Left lung (tissue), 14 donors: ENCODE measurements at places on chromosomes 11 and 22. TPM values are rescaled to one million over a fixed set of nuclear protein-coding genes. Genes with fewer than 3 reads are reported as not detected.
A peak's percentile ranks its signal among the peaks of the same experiment; 100 is the strongest.

Gene MRGPRF
- total RNA-seq = 12.6 TPM

Gene CEND1
- not detected for total RNA-seq

Gene NLRP14
- total RNA-seq = 0.10 TPM

- DNase-seq = no peak
- H3K36me3 ChIP-seq = no peaks in the 10 kb centered on the region
- no peaks in the 10 kb centered on the region for H3K27me3 ChIP-seq
- no peak overlapping the region for H3K27ac ChIP-seq
- H3K4me3 ChIP-seq = no peak overlapping the region
- H3K4me1 ChIP-seq = no peaks in the 10 kb centered on the region
These were observed 12.9 kb upstream of the ADORA2A start for GRCh38 chr22:24414523-24414922.

DNA sequence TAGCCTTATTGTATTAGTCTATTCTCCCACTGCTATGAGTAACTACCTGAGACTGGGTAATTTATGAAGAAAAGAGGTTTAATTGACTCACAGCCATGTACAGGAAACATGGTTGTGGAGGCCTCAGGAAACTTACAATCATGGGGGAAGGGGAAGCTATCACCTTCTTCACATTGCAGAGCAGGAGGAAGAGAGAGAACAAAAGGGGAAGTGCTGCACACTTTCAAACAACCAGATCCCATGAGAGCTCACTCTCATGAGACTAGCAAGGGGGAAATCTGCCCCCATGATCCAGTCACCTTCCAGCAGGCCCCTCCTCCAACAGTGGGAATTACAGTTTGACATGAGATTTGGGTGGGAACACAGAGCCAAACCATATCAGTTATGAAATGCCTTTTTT, 179.4 kb downstream of the ARHGAP42 start:
- H3K27ac ChIP-seq = no peak overlapping the region
- no peaks in the 10 kb centered on the region for H3K27me3 ChIP-seq
- DNase-seq = no peak
- no peaks in the 10 kb centered on the region for H3K4me1 ChIP-seq
- no peak overlapping the region for H3K4me3 ChIP-seq

GRCh38 chr11:7606496-7606895, 66.8 kb downstream of the CYB5R2 start:
- no peaks in the 10 kb centered on the region for H3K27me3 ChIP-seq
- no peak for DNase-seq
- H3K27ac ChIP-seq = peak overlapping the region; percentile 20
- H3K4me1 ChIP-seq = no peaks in the 10 kb centered on the region
- no peaks in the 10 kb centered on the region for H3K36me3 ChIP-seq
- no peak overlapping the region for H3K4me3 ChIP-seq
